ENCODE measurements at places on chromosomes 5 and 9.

- no peak for DNase-seq
These were observed 1.3 kb upstream of the RNU6ATAC start for GRCh38 chr9:134165357-134166315.

DNA sequence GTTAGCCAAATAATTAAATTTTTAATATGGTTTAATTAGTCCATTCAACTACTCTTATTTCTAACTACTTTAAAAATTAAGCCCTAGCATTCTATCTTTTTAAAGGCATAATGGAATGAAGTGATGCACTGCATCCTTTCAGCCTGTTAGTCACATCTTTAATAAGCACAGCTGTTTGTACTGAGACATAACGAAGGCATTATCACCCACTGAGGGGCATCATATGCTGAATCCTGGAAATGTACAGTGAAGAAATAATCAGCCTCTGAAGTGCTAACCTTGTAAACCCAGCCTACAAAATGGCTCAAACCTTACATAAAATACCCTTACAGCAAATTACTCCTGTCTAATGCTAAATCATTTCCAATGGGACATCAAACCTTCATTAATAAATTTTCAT, 33.1 kb downstream of the EPB41L4A start:
- no peak for DNase-seq

DNA sequence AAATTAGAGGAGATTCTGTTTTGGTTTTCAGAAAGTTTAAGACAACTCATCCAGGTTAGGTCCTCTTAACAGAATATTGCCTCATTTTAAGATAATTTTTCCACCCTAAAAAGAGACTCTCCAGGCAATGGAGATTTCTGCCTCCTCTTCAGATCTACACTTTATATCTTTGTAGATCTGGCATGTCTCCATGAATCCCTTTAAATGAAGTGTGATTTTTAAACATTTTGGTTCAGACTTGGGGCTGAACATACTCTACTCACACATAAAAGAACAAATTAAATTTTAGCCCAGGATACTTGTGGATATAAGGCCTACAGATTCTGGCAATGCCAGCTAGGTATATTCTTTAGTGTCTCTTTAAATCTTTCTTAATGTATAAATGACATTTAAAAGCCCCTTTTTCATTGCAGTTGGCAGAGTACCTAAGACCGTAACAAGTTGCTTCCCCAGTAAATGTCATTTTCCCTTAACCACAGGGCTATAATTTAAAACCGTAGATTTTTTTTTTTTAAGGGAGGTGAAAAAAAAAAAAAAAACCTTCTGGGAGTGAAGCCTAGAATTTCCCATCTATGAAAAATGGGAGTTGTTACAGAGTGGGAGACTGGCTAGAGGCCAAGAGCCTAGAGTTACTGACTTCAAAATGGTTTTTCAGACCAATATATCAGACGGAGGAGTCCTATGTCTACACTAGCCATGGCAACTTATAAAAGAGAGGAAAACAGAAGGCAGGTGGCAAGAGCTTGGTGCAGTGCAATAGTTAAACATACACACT, 207.8 kb upstream of the TARS1 start:
- no peak for DNase-seq

DNA sequence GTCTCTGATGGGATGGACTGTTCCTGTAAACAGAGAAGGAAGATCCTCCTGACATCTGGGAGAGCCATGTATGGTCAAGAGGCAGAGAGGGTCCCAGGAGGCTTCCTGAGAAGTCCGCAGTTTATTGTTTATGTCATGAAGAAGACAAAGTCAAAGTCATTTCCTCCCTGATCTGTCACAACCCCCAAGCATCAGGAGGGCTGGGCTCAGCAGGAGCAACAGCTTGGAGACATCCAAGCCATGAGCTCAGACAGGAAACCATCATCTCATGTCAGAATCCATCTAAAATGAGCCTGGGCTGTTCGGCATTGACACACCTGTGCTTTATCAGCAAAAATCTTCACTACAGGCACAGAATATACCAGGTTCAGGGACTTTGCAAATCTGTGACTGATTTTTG, 325.0 kb upstream of the MSX2 start:
- no peak for DNase-seq

DNA sequence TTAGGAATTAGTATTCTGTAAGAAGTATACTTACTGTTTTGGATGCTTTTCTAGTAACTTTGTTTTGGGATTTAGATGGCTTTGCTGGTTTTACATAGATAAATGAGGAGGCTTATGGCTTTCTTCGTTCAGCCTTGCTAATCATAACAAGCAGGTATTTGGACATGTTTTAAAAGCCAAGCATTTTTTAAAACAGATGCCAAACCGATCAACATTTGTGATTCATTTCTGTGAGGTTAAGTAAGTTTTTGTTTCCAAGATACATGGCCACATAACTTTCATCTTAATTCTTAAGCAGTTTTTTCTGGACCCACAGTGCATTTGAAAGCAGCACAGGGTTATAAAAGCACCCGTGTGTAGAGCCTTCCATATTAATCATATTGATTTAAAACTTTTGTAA, 21.7 kb downstream of the TARS1 start:
- DNase-seq, result no peak

GRCh38 chr5:154242442-154242841, 51.9 kb downstream of the GALNT10 start:
- no peak for DNase-seq

DNA sequence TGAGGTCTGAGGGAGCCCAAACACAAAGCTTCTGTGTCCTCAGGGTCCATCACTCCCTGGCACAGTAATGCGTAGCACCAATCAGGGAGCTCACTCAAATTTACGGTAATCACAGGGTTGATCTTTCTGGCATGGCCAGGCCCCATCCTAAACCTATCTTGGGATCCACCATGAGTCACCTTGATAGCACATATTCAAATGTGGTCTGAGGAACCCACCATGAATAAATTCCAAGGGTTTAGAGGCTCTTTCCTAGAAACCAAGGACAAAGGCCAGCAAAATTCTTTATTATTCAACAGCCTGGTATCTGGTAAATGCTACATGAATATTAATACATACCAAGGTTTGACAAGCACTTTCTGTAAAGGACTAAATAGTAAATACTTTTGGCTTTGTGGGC, 254.5 kb downstream of the TLR4 start:
- DNase-seq, result no peak

DNA sequence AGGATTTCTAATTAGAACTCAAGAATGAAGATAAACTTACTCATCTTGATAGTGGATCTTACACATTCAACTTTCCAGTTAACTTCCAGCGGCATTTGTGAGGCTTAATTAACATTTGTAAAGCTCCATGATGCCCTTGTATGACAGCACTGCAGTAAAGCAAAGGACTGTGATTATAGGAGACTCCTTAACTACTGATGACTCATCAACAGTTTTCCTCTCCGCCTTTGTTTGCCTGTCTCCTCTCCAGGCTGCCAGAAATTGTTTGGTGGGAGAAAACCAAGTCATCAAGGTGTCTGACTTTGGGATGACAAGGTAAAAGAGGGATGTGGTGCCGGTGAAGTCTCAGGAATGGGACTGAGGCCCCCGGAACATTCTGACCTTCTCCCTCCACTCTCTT, 20.4 kb upstream of the CYFIP2 start:
- DNase-seq, result no peak

DNA sequence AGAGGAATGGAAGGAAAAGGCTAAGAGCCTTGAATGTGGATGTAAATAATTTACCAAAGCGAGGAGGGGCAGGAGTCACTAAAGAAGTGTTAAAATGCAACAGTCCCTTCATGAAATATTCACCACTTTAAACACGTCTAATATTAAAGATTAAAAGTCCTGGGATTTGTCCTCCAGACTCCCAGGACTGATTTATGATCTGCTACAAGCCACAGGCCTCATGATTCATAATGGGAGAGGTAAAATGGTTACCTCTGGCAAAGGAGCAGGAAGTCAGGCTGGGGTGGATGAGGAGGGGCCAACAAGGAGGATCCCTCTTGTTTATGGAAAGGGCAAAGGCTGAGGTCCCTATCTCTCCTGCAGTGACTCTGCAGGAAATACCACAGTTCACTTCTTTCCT, 292.4 kb downstream of the TRIM32 start:
- DNase-seq, result no peak

- no peak for DNase-seq
These were observed 7.8 kb upstream of the MTMR12 start for GRCh38 chr5:32320576-32320975.

DNA sequence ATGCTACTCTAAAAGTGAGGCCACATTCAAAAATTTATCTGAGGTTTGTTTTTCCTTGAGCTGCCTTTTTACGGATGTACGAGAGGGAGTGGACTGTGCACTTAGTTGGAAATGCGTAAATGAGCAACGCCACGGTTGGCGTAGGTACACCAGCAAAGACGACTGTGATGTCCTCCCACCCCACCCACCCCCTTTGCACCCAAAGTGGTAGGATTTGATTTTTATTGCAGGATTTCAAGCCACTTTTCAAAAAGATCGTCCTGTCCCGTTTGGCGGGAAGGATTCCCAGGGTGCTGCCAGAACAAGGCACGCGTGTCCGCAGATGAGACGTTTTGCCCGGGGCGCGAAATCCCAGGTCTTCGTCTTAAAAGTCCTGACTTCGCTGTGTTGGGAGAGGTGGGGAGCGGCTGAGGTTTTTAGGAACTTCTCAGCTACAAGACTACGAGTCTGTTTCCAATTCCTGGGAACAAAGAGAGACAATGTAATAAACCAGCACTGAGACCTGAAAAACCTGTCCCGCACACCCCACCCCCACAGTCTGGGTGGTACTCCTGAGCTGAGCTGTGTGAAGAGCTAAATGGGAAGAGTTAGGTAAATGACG, 1.0 kb upstream of the TLE1 start:
- peak; percentile 58 for DNase-seq

- DNase-seq, result peak; percentile 71
These were observed 144.9 kb downstream of the FGF1 start for GRCh38 chr5:142540922-142541422.

Data from right forelimb (tissue), 1 donor.